ENCODE measurements at places on chromosomes 13 and 19.

GRCh38 chr19:28453420-28453819, 759.5 kb downstream of the UQCRFS1 start:
- no peak for DNase-seq

- no peak for DNase-seq
These were observed 7.7 kb upstream of the LRFN3 start for GRCh38 chr19:35928507-35928906.

DNA sequence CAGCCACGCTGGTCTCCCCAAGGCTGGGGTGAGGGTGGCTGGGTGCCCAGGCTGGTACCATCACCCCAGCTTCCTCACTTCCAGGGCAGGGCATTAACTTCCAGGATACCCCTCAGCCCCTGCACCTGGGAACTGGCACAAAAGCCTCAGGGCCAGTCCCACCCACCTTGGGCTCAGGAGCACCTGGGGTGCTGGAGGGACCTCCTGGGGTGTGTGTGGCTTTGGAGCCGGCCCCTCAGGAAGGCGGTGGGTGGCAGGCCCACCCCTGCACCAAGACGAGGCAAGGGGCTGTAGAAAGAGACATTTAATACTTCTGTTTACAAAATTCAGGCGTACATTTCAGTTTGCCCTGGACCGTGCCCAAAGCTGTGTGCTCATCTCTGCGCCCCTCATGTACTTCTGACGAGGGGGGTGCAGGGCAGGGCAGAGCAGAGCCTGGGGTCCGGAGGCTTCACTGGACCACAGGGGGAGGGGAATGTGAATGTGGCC, 16.8 kb downstream of the MPND start:
- DNase-seq, result no peak

GRCh38 chr19:18208098-18208951, 4.5 kb upstream of the RAB3A start:
- DNase-seq, result no peak

DNA sequence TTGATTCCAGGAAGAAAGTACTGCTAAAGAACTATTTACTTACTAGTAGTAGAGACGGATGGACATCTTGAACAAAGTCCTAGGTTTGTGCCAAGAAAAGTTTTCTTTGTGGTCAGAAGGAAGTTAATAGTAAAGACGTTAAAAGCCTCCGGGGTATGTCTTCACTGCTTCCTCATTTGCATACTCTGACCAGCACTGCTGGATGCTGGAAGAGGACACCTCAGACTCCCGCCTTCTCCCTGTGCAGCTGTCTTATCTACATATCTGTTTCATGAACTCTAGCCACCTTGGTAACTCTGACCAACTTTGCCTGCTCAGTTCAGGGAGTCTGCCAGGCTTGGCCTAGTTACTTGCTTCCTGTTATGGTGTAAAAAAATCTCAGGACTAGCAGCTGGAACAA, 1109.1 kb upstream of the MIR17HG start:
- no peak for DNase-seq

- DNase-seq, result peak; percentile 69
These were observed 4.6 kb upstream of the APC2 start for GRCh38 chr19:1445185-1445931.

GRCh38 chr13:29227576-29227975, 367.9 kb downstream of the SLC7A1 start:
- no peak for DNase-seq

DNA sequence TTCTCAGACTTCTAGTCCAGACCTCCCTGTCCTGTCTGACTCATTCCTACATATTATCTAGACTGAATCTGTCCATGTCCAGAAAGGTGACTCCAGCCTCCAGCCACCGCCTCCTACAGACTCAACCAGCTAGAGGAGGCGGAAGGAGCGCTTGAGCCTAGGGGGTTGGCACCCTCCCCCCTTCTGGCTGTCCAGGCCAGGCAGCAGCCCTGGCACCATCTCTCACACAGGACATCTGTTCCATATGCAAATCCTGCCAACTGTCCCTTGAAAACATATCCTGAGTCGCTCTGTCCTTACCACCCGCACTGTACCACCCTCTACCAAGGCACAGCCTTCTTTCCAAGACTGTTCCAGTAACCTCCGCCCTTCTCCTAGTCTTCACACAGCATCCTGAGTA, 150.7 kb upstream of the WASF3 start:
- no peak for DNase-seq

DNA sequence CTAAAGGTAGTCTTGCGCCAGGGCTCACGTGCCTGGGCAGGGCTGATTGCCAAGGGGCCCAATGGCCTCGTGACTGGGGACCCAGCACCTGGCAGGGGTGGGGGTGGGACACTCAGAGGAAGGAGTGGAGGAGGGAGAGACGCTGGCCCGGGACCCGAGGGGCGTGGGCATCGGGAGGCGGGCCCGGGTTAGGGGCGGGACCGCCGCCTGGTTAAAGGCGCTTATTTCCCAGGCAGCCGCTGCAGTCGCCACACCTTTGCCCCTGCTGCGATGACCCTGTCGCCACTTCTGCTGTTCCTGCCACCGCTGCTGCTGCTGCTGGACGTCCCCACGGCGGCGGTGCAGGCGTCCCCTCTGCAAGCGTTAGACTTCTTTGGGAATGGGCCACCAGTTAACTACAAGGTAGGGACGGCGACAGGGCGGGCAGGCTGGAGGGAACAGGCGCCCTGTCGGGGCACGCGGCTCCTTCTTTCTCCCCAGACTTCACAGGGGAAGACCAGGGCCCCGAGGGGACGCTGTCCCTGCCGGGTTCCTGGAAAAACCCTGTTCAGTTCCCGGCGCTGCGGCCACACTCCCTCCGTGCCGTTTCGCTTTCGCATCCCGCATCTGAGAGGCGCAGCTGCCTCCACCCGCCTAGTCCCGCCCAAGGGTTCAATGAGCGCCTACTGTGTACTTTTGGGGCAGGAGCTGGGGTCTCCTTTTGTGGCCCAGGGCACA, at the start of gene IFI30:
IFI30 (plus strand) TSS at position 242 of the 717 bp plus-strand sequence; CDS start at position 271, 29 bp downstream.
- peak; percentile 12 for DNase-seq

DNA sequence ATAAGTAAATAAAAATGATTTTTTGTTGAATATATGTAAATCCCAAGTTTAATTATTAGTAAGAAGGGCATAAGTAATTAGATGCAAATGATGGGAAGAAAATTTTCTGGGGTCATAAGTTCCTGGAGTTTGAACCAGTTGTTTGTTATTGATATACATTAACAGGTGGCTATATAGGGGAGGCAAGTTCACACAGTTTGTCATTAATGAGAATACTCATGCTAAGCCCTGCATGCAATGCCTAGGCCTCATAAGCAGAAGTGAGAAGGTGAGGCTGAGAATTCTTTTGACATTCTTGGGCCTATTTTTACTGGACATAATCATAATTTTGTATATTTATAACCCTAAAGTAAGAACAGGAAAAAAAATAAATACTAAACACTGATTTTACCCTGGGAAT, 1210.7 kb upstream of the PCDH9 start:
- DNase-seq, result no peak
